Stimulated activated CD8-positive, alpha-beta memory T cell treated with anti-CD3 and anti-CD28 coated beads, Interleukin-4, amount 100 ng/mL, for 24 hours (primary cell): ENCODE measurements at places on chromosomes 12 and 14.
A peak's percentile ranks its signal among the peaks of the same experiment; 100 is the strongest.

GRCh38 chr12:9763025-9763424 lies 2.3 kb upstream of the CD69 start:
- DNase-seq = no peak

DNA sequence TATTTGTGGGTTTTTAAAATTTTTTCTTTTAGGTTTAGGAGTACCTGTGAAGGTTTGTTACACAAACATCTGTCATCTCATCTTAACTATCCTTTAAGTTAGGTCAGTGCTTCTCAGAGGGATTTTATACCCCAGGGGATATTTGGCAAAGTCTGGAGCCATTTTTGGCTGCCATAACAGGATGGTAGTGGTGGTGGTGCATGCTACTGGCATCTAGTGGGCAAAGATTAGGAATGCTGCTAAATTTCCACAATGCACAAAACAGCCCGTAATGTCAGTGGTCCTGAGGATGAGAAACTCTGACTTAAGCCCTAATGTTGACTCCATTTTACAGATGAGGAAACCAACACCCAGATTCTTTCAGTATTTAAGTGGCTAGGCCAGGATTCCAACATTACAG lies 85.2 kb upstream of the MYF6 start:
- DNase-seq = no peak

DNA sequence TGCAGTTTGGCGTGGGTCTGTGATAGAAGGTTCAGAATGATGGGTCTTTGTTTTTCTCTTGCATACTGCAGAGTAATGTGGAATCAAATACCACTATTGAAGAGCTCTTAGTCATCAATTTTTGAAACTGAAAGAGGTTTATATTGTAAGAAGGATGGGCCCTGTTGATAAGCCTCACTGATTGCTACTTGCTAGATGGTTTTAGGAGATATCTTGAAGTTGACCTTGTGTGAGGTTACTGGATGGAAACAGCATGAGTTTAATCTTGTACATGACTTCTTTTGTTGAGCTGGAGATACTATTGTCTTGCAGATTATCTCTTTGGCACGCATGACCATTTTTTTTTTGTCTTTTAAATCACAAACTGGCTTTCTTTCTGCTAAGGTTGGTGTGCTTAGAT lies 13.8 kb downstream of the BICD1 start:
- DNase-seq = no peak

- no peak for DNase-seq
These were observed 262.6 kb downstream of the ADAMTS20 start for GRCh38 chr12:43289426-43289801.

GRCh38 chr14:104106471-104106991 lies 21.0 kb downstream of the ASPG start:
- no peak for DNase-seq

DNA sequence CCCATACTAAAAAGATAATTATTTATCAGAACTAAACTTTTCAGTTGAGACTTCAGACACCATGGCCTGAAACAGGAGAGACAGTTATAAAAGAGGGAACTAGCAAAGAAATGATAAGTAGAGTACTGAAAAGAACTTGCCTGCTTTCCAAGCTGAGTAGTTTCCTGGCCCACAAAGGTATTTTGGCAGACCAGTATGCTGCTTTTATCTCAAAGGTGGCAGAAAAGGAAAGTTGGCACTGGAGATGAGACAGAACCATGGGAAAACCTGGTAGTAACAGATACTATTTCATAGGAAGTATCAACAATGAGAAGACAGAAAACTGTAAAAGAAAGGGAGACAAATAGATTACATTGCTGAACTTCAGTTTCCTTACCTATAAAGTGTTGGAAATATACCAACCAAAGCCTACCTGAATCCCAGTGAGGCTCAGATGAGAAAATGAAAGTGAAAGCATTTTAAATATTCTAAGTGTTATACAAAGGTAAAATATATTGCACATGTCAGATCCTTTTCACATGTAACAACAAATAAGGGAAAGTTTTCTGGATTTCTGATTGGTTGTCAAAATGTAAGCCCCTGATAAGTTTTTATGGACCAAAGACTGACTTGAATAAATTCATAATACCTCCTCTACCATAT lies 155.3 kb upstream of the FSCB start:
- DNase-seq = no peak

- no peak for DNase-seq
These were observed 24.7 kb upstream of the TMED10 start for GRCh38 chr14:75201087-75201486.

- DNase-seq = no peak
These were observed 91.1 kb upstream of the BCL11B start for GRCh38 chr14:99363051-99363450.

- no peak for DNase-seq
These were observed 63.3 kb downstream of the TSHR start for GRCh38 chr14:81018684-81019083.

DNA sequence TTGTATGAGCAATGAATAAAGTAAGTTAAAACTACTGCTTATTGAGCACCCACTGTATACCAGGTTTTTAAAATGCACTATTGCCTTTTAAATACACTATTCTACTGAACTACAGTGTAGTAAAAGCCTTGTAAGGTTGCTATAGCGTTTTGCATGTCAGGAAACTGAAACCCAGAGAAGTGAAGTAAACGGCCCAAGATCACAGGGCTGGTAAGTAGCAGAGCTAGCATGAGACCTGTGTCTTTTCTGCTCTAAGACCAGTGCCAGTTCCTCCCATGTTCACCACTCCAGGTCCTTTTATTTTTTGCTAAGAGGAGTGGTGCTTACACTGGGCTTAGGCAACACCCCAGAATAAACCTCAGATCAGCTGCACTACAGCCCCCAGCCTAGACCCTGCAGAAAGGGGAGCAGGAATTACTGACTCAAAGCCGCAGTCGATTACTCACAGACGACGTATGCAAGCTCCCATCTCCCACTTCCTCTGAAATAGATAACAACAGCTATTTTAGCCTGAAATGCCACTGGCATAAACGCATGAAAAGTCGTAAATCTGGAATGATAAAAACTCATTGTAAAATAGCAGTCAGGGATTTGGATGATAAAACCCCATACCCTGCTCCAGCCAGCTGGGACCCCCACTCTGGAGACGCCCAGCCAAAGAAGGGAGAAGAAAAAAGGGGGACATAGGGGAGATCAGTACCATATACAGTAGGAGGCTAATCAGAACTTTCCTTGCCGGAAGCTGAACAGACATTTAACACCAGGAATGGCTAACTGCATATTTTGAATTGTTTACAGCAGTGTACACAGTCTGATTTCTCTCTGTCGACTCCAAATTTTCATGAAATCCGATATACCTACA lies 108.3 kb downstream of the NUAK1 start:
- DNase-seq = no peak

DNA sequence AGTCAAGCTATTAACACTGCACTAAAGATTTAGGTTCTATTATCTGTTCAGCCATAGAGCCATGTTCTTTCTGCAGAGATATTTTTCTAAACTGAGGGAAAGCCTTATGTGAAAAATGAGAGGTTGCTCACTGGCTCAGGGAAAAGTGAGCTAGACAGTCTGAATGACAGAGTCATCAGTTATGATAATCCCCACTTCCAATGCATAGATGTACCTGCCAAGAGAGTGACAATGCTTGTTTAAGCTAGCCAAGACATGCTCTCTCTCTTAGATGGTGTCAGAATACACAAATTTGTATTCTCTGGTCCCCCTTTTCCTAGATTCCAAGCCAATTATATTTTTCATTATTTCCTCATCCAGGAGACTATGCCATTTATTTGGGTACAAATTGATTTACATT lies 176.9 kb upstream of the FRMD6 start:
- no peak for DNase-seq

DNA sequence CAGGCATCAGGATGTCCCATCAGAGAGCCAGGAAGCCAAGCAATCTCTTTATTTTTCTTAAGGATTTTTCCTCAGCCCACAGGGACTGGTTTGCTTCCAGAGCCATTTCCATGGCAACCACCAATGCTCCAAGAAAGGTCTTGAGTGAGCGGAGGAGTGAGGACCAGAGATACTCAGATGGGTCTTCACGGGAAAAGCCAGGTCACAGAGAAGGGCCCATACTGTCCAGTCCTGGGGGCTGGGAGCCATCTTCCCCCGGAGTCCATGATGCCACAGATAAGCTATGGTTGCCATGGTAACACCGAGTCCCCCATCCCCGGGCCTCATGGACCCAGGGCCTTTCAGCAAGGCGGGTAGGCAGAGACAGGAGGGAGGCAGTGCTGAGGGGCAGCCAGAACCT lies 28.6 kb downstream of the CMKLR1 start:
- DNase-seq = no peak

- no peak for DNase-seq
These were observed 144.2 kb downstream of the ESR2 start for GRCh38 chr14:64149921-64150320.

DNA sequence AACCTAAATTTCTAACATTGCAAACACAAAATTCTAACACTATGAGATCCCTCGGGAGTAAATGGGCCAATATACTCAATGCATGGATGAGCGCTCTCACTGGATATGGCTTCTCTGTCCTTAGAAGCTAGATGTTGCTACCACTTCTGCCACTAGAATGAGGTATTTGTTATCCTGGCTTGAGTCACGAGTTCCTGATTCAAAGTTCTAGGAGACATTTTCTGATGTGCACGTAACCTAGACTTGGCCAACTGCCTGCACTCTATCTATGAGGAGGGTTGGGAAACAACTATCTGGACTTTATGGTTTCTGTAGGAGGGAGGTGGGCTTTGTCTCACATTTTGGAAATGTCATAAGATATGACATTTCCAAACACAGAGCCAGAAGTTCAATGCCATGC lies 37.6 kb downstream of the FERMT2 start:
- no peak for DNase-seq

DNA sequence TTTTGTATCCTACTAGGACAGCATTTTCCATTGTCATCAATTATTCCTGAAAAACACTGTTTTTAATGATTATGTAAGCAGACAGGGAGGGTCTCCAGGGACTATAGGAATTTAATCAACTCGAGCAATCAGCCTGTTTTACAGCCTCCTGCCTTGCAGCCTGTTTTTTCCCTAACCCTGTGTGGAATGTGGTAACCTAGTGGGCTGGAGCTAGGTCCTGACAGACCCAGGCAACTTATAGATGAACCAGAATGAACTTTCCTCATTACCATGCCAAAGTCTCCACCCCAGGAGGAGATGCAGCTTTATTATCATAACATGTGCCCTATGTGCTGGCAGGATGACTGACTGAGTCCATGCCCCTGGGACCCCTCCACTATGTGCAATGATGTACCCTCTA lies 375.1 kb downstream of the BMP4 start:
- no peak for DNase-seq

GRCh38 chr12:7100239-7100638 lies 8.0 kb upstream of the C1R start:
- DNase-seq = no peak

DNA sequence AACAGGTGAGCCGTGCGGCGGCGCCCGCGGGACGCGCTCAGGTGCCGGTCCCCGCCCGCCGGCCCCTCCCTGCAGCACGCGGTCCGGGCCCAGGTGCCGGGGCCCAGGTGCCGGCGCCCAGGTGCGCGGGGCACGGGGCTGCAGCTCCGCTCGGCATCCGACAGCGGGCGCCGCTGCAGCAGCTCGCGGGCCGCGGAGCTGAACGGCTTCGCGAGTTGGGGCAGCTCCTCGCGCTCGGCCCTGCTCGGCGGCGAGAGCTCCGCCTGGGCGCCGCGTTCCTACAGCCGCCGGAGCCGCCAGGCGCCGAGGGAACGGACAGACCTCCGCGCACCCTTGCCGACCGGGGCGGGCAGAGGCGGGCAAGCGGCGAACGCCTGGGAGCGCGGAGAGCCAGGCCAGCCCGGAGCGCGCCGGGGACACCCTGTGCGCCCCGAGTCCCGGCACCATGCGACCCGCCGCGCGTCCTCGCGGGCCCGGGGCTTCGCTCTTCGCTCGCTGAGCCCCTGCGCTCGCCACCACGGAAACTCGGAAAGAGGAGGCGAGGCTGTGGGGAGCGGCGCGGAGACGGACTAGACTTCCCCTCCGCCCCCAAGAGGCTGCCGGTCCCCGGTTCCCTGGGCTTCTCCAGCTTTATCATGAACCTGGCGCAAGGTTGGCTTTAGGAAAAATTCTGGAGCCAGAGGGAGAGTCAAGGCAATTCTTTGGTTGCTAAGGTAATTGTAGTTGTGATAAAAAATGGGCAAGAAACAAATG lies at the start of gene RGS6:
Gene RGS6, plus strand, starts transcription at position 201 of the 753 bp plus-strand sequence.
- peak; percentile 11 for DNase-seq

GRCh38 chr12:132462788-132463187 lies 27.2 kb upstream of the FBRSL1 start:
- no peak for DNase-seq

GRCh38 chr12:39123580-39124253 lies 218.3 kb upstream of the CPNE8 start:
- no peak for DNase-seq

GRCh38 chr12:96807741-96808140 lies 99.3 kb upstream of the NEDD1 start:
- no peak for DNase-seq

DNA sequence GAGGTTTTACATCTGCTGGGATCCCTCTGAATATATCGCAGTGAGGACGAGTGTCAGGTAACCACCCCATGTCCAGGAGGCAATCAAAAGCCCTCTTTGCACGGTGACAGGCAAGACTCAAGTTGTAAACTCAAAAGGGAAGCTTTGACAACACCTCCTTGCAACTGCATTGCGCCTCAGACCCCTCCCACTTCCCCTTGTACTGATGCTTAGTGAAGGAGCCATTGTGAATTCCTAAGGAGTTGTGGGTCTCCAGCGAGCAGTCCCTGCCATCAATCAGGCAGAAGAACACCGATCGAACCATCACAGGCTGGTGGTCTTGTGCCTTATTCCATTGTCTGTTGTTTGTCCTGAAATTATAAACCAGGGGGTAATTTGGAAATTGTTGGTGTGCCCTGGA lies 112.6 kb downstream of the CCDC60 start:
- DNase-seq = no peak

GRCh38 chr14:61321385-61322010 lies at the start of gene PRKCH:
TSS of gene PRKCH (plus strand) at chr14:61321579. CDS start at chr14:61322102, 523 bp downstream.
- peak; percentile 76 for DNase-seq

- peak; percentile 24 for DNase-seq
These were observed 18.8 kb upstream of the KRT78 start for GRCh38 chr12:52867642-52868041.

DNA sequence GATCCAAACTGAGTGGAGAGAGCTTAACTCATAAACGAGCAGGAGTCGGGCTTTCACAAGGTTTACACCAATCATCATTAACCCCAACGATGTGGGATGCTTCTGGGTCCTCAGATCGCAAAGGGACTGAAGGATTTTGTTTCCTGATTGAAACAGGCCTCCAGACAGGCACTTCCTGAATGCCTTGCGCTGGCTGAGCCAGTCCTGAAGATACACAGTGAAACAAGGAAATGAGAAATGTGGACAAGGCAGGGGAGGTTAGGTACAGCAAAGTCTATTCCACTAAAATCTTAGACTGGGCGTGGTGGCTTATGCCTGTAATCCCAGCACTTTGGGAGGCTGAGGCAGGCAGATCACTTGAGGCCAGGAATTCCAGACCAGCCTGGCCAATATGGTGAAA lies 30.7 kb downstream of the RBM19 start:
- no peak for DNase-seq
